Urothelium cell line (cell line): ENCODE measurements at places on chromosomes 3 and 15.

DNA sequence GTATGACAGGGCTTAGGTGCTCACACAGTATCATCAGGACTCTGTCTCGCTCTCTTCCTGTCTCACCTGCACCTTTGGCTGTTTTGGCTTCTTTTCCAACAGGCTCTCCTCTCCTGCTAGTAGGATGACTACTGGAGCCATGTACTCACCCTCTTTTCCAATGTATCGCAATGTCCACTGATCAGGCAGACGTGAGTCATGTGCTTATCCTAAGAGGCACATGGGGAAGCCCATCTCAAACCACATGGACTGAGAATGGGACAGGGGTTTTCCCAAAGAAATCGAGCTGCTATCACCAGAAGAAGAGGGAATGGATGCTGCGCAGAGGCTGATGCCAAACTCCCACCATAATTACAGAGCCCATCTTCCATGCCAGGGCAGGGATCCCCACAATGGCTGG lies 180.6 kb downstream of the IL5RA start:
- DNase-seq, result no peak

DNA sequence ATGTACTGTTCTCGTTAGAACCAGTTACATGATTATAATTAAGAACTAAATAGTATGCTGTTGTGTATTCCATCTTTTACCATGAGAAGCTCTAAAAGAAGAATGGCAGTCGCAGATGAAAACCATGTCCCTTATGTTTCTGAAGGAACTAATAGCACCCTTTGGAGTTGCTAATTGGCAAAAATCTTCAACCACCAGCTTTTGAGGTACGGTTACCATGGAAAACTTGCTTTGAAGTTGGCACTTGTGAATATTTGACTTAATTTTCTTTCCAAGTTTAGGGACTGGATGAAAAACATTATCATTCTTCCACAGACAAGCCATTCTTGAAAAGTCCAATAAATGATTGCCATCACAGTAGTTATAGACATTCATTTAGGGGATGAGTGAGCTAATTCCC lies 666.6 kb upstream of the ROBO1 start:
- no peak for DNase-seq

GRCh38 chr15:40424483-40425115 lies 16.2 kb upstream of the BAHD1 start:
- DNase-seq, result no peak

DNA sequence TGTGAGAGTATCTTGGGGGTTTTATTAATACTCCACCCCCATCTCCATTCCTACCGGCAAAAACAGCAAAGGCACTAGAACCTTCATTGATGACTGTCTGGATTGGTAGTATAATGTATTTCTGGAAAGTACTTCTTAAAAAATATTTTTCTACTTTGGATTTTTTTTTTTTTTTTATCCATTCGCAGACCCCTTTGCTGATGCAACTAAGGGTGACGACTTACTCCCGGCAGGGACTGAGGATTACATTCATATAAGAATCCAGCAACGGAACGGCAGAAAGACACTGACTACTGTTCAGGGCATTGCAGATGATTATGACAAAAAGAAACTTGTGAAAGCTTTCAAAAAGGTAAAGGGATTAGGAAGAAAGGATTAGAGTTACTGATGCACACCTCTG lies 1.2 kb downstream of the EIF1B start:
- DNase-seq, result no peak

- DNase-seq, result no peak
These were observed 57.8 kb upstream of the BOC start for GRCh38 chr3:113153499-113154107.

DNA sequence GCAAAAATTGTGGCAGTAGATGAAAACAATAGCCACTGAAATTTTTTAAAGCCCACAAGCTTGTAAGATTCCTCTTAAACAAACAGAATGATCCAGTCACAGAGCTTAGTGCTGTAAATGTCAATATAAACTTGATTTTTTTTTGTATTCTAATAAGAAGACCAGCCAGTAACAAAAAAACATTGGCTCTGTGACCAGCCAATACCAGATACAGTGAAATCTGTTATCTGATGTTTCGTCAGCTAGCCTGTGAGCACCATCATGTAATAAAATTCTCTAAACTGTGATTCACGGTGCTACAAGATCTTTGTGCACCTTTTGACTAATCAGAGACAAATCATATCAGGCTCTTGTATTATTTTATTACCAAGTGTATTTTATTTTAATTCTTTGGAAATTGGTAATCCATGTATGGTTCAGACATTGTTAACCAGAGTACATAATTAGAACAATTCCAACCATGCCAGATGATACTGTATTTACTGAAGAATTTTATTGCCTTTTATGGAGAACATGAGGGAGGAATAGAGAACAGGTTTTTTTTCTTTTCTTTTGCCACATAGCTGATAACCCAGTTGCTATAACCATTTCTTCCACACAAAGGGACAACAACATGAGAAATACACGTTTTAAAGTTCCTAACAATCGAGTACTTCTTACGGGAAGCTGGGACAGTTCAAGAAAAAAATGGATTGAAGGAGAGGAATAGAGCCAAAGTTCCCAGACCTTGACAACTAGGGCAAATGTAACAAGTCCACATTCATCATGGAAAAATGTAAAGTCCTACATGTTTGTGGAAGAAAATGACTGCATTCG lies 71.9 kb downstream of the FILIP1L start:
- peak; percentile 46 for DNase-seq

GRCh38 chr3:66267031-66267430 lies 46.2 kb downstream of the SLC25A26 start:
- DNase-seq, result no peak

DNA sequence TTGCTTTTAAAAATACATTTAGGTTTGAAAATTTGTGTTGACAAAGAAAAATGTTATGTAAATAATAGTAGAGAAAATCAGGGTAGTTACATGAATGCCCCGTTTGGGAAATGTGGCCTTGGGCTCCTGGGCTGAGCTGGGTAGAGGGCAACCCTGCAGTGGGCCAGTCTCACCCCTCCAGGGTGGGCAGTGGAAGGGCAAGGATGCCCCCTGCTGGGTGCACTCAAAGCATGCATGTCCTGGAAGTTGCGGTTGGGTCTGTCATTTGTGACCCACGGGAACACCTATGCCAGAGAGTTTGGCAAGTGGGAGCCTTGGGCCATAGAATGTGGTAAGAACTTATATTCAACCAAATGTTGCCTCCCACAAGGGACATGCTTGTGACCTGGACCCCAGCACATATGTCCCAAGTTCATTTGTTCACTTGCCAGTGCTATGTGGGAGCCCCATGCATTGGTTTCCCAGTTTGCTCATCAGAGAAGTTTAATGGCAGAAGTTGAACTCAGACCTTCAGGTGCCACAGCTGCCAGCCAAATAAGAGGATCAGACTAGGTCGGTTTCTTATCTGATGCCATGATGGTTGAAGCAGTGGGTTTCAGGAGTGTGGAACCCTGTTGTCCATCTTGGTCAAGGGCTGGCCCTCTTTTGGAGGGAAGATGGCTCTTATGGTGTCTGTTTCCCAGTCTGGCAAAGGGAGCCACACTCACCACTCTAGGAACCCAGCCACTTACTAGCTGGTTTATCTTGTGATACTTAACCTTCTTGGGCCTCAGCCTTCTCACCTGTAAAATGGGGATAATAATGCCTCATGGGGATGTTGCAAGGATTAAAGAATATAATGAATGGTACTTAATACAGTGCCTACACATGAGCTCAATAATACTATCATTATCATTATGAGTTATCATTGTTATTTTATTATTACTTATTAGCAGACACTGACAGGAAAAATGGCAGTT lies 2.5 kb upstream of the PLCB2 start:
- DNase-seq, result no peak

DNA sequence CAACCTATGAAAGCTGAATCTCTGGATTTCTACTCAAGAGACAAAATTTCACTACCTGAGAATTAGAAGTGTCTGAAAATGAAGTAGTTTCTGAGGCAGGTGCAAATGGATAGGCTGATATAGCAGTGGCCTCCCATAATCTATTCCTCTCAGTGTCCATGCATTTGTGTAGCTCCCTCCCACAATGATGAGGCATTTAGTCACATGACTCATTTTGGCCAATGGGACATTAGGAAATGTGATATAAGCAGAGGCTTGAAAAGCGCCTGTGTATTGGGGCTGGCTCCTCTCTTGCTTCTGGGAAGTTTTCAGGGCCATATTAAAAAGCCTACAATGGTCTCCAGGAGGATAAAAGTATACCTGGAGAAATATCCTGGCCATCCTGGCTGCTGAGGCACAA lies 79.7 kb upstream of the MRPL3 start:
- no peak for DNase-seq

DNA sequence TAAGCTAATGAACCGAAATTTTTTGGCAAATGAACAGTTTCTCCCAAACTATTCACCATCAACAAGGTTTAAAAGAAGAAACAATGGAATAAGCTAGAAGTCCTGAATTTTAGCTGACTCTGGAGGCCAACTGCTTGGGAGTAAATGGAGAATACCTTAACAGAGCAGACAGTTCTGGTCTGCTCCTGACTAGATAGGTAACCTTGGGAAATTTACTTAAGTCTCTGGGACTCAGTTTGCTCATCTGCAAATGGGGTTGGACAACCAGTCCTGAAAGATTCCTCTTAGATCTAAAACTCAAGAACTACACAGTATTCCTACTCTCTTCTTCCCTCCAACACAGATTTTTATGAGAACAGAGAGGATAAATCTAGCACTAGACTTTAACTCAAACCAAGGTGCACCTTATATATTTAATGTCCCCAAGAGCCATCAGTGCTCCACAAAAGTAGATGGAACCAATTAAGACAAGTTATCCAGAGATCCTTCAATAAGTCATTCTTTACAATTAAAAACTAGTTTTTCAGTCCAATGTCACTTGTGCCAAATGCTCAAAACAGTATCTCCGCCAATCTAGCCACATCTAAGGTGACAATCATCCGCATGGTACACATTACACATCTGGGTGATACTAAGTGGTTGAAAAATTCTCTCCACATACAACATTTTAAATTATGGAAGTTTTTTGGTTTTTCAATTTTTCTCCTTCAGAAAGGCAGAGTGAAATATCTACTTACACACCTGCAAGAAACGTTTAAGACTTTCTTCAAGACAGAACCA lies 1.5 kb downstream of the RHOA start:
- no peak for DNase-seq

DNA sequence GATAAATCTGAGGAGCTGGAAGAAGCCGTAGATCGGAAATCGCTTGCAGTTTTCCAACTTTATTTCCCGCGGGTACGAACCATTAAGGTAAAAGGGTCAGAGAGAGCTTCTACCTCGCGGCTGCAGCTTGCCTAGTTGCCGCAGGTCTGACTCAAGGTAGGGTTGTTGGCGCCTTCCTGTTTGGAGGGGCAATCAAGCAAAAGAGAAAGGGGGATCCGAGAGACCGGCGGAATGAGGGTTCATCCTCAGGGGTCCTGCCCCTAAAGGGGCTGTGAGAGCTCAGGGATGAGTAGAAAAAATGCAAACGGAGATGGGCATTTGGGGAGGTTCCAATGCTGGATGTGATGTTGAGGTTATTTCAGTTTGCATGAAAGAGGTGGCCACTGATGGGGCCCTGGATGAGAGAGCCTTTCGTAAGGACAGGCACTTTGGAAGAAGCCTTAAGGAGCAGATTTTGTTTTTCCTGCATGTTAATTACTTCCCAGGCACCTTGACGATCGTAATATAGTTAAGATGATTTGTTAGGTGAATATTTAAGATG lies 265.4 kb downstream of the CGGBP1 start:
- no peak for DNase-seq

GRCh38 chr15:62853114-62853840 lies 189.3 kb upstream of the TPM1 start:
- no peak for DNase-seq

GRCh38 chr3:171862993-171863521 lies 19.9 kb downstream of the TMEM212 start:
- DNase-seq, result no peak

GRCh38 chr15:73753250-73754130 lies at the start of gene INSYN1:
INSYN1 (minus strand) TSS chr15:73753351; CDS start chr15:73751130, 2,221 bp downstream.
- peak; percentile 71 for DNase-seq

DNA sequence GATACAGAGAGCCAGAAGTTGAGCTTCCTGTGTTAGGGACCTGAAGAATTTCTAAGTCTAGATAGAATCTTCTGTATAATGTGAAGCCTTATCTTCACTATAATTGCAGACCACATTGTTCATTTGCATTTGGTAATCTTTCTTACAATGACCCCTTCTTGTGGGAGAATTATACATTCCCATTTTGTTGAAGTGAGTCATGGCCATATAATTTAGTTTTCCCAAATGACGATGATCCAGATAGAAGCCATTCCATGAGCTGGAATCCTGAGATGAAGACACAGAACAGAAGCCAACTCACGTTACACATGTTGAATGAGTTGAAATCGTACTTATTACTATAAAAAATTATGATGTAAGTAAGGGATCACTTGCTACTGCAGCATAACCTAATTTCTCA lies 187.8 kb downstream of the TUSC7 start:
- no peak for DNase-seq

GRCh38 chr3:184585545-184585944 lies 24.0 kb downstream of the EPHB3 start:
- DNase-seq, result no peak

- no peak for DNase-seq
These were observed 5.7 kb downstream of the RAD54L2 start for GRCh38 chr3:51544011-51544775.

DNA sequence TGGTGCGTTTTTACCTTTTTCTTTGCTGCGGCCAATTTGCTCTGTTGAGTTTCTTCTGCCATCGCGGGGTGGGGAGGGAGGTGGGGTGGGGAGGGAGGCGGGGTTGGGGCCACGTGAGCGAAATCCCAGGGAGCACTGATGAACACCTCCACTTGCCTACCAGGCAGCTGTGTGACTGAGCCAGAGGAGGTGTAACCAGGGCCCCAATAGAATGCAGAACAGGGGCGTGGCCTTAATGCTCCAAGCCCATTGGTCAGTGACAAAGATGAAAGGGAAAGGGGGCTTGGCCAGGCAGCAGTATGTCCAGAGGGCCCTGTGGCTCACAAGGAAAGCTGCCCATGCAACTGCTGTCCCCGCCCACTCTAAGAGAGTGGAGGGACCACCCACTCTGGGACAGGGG lies 21.4 kb upstream of the OR4F6 start:
- DNase-seq, result no peak

DNA sequence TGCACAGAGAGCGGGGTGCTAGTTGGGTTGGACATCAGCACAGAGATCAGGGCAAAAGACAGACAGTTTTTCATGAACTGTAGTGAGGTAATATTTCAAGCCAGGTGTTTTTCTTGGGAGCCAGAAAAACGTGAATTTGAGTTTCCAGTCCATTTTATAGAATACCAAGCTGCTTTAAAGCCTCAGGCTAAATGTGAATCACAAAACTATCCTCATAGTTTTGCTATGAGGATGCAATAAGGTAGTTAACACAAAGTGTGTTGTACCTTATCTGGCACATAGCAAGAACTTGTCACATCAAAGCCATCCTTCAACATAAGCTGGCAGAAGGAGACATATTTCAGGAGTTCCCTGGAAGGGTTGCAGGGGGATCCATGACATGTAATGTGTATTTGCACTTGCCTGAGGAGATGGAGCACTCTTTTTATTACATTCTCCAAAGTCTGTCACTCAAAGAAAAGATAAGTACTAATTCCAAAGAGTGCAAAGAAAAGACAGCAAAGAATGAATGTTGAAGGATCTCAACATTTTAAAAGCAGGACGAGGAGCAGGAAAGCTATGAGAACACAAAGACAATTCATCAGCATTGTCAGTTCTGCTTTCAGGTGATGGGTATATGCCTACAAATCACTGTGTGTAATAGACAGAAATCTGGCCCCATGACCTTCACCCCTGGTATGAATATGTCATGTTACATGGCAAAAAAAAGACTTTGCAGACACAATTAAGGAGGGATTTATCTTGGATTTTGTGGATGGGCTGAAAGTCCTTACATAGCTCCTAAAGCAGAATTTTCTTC lies 1046.4 kb downstream of the NTRK3 start:
- no peak for DNase-seq

- no peak for DNase-seq
These were observed 35.4 kb downstream of the ZMAT3 start for GRCh38 chr3:179036226-179036625.
